Esophagus squamous epithelium (tissue), 5 donors: ENCODE measurements at places on chromosomes 1 and 21. TPM values are rescaled to one million over a fixed set of nuclear protein-coding genes. Genes with fewer than 3 reads are reported as not detected.

- H3K4me1 ChIP-seq, result no peaks in the 10 kb centered on the region
- H3K27ac ChIP-seq, result no peak overlapping the region
- H3K27me3 ChIP-seq, result no peaks in the 10 kb centered on the region
- H3K4me3 ChIP-seq, result no peak overlapping the region
Measured at GRCh38 chr1:221887415-221887746, 145.5 kb upstream of the DUSP10 start.

DNA sequence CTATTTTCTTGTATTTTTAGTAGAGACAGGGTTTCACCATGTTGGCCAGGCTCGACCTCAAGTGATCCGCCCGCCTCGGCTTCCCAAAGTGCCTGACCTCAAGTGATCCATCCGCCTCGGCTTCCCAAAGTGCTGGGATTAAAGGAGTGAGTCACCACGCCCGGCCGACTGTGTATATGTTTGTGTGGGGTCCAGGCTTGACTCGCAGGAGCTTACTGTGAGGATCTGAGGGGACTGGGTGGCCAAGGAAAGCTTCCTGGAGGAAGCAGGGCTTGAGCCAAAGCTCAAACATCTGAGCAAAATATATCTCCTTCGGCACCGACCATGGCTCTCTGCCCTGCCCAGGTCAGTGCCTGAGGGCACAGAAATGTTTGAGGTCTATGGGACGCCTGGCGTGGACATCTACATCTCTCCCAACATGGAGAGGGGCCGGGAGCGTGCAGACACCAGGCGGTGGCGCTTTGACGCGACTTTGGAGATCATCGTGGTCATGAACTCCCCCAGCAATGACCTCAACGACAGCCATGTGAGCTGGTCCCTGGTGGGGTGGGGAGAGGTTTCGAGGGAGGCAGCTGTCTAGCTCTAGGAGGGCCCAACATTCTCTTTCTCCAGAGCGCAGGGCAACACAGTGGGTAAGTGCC, 10.5 kb downstream of the PADI3 start:
- no peaks in the 10 kb centered on the region for H3K27me3 ChIP-seq
- no peak for DNase-seq
- no peak overlapping the region for H3K27ac ChIP-seq
- peaks cover 26% of the 10 kb centered on the region for H3K4me1 ChIP-seq
- no peaks in the 10 kb centered on the region for H3K36me3 ChIP-seq

CD34 gene
- 17.3 TPM for total RNA-seq

DNA sequence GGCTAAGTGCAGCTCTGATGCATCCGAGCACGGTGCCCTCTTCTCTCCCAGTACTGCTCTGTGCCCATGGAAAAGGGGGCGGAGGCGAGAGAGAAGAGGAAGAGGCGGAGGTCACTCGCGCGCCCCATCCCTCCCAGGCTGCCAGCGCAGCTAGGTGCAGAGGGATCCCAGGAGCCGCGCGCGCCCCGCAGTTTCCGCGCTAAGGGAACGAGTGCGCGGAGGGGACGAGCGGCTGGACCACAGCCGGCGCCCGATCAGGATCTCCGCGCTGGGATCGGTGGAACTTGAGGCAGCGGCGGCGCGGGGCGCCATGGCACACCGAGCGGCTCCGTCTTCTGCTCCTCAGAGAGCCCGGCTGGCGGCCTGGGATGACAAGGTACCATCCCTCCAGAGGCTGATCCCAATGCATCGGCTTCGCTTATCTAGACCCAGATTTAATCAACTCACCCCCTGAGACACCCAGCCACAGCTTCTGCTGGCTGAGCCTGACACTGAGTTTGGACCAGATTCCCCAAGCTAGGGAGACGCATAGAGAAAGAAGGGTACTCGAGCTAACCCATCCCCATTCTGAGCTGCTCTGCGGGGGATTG, at the start of gene PTGFR:
Gene PTGFR (plus strand): TSS at position 114 of the 590 bp plus-strand sequence. CDS start 1,770 bp downstream, outside the sequence.
- peaks cover 50% of the 10 kb centered on the region for H3K27me3 ChIP-seq
- H3K27ac ChIP-seq, result peak within 1 kb of the TSS; percentile 41
- no peak for DNase-seq
- peaks cover 3% of the 10 kb centered on the region for H3K4me1 ChIP-seq
- H3K4me3 ChIP-seq, result peak within 1 kb of the TSS; percentile 60

PLEKHA6 gene
- 21.7 TPM for total RNA-seq
